Smooth muscle cell of trachea (primary cell): ENCODE measurements at places on chromosomes 13 and 19. TPM values are rescaled to one million over a fixed set of nuclear protein-coding genes. Genes with fewer than 3 reads are reported as not detected.

CDX2 gene
- not detected in 2 replicates for total RNA-seq

GPC5 gene
- under 0.01 TPM in 1 of 2 replicates, not detected in the other for total RNA-seq

POSTN gene
- 175 and 176 TPM in 2 replicates for total RNA-seq

ATP7B gene
- 0.87 and 2.0 TPM in 2 replicates for total RNA-seq

RNF113B gene
- total RNA-seq, result not detected in 2 replicates
